GM23248 (cell line): ENCODE measurements at places on chromosomes 12 and 14.
A peak's percentile ranks its signal among the peaks of the same experiment; 100 is the strongest.

DNA sequence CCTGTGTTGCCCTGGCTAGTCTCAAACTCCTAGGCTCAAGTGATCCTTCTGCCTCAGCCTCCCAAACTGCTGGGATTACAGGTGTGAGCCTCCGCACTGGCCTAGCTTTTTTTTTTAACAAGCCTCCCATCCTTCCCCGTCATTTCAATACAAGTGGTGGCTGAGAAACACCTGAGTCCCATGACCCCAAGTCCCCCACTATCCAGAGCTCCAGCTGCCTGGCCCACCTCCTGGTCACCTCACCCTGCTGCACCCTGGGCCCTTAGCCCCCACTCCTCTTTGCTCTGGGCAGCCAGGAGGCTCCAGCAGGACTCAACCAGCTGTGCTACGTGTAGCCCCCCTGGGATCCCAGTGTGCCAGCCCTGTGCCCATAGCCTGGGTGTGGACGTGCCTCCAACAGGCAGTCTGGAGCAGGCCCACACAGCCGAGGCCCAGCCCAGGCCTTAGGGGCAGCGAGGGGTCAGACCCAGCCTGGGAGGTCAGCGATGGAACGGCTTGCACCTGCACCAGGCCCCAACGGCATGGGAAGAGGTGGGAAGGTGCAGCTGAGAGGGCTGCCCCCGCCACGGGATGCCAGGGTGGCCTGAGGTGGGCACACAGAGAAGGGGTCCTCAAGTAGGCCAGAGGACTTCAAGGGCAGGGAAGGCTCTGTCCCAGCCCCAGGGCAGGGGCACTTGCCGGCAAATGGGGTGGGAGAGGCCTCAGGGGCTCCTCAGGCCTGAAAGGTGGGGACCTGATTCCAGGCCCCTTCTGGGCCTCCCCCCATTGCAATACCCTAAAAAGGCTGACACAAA, 6.5 kb downstream of the AHNAK2 start:
- DNase-seq, result no peak

DNA sequence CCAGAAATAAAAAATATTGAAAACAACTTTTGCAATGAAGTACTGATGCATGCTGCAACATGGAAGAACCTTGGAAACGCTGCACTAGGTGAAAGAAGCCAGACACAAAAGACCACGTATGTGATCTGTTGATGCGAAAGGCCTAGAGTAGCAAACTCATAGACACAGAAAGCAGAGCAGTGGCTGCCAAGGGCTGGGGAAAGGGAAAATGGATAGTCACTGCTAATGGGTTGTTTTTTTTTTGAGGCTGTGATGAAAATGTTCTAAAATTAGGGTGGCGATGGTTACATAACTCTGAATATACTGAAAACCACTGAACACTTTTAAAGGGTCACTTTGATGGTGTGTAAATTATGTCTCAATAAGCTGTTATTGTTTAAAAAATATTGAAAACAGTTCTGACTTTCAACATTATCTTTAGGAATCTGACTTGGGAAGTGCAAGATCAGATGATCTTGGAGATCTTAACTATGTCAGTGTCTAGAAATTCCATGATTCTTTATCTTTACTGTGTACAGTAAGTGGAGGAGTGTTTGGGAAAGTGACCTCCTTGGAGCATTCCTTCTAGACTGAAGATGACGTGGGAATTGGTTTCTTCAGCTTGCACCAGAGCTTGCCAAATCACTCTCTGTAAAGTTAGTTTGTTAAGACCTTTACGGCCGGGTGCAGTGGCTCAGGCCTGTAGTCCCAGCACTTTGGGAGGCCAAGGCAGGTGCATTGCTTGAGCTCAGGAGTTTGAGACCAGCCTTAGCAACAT, 12.4 kb downstream of the MLXIP start:
- DNase-seq, result peak; percentile 97

DNA sequence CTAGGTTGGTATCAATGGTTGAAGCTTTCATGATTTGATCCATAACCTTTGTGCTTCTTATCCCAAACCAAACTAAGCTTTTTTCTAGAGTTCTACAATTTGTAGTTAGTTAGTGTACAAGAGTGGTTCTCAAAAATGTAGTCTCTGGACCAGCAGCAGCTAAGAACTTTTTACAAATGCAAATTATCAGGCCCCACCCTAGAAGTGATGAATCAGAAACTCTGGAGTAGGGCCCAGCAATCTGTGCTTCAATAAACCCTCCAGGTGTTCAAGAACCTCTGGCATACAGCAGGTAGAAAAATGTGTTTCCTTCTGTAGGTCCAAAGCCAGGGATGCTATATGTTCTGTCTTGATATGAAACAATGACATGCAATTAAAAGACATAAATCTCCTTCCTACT, 26.1 kb upstream of the ACTR6 start:
- no peak for DNase-seq

DNA sequence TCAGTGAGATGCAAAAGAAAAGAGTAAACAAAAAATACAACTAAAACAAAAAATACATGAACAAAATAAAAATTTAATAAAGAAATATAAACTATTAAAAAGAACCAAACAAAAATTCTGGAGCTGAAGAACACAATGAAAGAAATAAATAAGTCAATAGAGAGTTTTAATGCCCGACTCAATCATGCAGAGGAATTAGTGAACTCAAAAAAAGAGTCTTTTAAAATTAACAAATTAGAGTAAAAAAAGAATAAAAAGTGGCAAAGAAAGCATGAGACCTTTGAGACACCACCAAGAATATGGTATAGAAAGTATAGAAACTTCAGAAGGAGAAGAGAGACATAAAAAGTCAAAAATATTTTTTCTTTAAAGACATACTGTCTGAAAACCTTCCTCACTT, 2.6 kb upstream of the KLRC1 start:
- DNase-seq, result no peak

GRCh38 chr14:88934351-88934806, 109.9 kb downstream of the TTC8 start:
- peak; percentile 16 for DNase-seq

GRCh38 chr14:59346796-59347510, 118.2 kb downstream of the GPR135 start:
- DNase-seq, result peak; percentile 50

GRCh38 chr12:20220339-20220738, 148.0 kb upstream of the PDE3A start:
- peak; percentile 44 for DNase-seq

DNA sequence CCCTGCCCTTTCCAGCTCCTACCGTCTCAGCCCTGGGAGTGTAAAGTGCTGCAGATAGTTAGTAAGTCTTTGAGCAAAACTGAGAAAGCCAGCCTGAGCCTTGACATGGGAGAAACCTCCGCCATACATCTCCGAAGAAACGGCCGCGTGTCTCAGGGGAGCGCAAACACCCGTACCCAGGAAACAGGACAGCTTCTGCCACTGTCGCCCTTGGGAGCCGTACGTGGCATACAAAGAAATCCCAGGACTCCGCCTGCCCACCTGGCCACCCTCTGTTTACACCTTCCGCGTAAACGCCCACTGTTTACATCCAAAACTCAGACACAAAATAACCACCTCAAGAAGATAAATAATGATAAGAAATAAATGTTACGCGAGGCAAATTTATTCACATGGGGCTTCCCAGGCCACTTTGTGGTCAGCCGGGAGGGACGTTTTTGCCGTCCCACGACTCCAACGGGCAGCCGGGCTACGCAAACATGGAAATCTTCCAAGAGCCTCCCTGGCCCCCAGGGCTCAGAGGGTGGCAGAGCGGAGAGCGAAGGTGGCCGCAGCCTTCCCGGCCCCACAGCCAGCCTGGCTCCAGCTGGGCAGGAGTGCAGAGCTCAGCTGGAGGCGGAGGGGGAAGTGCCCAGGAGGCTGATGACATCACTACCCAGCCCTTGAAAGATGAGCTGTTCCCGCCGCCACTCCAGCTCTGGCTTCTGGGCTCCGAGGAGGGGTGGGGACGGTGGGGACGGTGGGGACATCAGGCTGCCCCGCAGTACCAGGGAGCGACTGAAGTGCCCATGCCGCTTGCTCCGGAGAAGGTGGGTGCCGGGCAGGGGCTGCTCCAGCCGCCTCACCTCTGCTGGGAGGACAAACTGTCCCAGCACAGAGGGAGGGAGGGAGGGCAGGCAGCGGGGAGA, at the start of gene BDKRB2:
Gene BDKRB2, plus strand, starts transcription at position 689 of the 908 bp plus-strand sequence. CDS start 32,269 bp downstream, outside the sequence.
- peak; percentile 95 for DNase-seq

GRCh38 chr14:87971010-87971409, 22.0 kb downstream of the GALC start:
- DNase-seq, result no peak

- DNase-seq, result peak; percentile 3
Observed at GRCh38 chr12:57579677-57580465, 11.1 kb upstream of the PIP4K2C start.

DNA sequence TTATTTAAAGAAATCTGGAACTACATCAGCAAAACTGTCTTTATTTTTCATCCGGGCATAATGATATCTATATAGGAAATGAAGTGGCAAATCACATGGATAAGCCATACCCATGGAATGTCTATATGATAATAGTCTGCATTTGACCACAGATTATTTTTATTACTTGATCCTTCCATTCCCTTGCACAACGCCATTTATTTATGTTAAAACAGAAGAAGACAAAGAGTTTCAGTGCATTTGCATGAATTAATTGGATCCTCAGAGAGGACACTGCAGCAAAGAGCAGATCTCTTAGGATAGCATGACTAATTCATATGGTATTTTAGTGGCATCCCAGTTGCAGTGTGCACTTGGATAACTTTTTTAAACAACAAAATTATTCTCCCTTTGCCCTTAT, 345.0 kb downstream of the CCDC91 start:
- DNase-seq, result peak; percentile 68

DNA sequence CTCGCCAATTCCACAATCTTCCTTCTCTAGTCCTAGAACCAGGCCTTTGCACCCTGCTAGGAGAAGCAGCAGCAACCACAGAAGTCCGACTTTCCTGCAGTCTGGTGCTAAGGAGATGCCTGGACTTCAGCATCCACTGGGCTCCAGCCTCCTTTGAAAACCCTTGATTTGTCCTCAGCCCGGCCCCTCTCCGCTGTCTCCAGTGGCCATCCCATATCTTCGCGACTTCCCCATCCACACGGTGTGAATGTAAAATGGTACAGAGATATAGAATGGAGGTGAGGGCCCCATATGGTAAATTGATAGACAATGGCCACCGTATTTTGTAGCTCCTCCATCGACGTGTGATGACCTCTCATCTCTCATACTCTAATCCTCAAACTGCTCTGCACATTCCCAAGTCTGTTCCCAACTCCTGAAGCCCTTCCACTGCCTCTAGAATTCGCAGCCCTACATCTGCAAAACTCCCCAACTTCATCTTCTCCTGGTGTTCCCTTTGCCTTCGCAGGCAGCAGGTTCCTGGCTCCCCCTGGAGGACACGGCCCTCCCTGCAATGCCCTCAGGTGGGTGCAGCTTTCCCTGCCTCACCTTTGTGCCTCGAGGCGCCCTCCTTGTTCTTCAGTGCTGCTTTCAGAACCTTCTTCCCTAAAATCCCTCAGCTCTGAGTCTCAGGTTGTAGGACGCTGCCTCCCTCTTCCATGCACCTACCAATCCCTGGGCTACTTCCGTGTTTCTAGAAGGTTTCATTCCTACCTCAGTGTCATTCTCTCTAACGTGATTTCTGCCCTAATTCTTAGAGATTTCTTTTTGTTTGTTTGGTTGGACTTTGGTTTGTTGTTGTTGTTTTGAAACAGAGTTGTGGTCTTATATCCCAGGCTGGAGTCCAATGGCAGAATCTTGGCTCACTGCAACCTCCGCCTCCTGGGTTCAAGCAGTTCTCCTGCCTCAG, 36.7 kb downstream of the TMBIM6 start:
- peak; percentile 62 for DNase-seq

GRCh38 chr12:79567175-79567563, 123.6 kb downstream of the PAWR start:
- no peak for DNase-seq

DNA sequence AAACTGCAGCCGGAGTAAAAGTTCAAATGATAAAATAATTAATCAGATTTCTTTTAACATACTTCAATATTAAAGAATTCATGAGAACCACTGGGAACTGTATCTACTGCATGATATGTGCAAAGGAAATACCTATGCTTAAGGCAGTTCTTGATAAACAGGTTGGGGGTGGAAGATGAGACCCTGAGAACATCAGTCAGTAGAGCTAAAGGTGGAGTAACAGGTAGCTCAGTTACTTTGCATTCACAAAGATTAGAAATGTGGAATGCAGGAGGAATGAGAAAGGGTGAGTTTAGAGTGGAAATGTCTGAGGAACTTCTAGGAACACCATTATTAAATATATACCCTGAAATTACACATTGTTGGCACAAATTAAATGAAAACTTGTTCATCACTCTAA, 78.6 kb downstream of the COX16 start:
- no peak for DNase-seq
